ENCODE measurements at places on chromosomes 5 and 9.

GRCh38 chr5:15334551-15335266 is 165.3 kb upstream of the FBXL7 start:
- no peak for DNase-seq

DNA sequence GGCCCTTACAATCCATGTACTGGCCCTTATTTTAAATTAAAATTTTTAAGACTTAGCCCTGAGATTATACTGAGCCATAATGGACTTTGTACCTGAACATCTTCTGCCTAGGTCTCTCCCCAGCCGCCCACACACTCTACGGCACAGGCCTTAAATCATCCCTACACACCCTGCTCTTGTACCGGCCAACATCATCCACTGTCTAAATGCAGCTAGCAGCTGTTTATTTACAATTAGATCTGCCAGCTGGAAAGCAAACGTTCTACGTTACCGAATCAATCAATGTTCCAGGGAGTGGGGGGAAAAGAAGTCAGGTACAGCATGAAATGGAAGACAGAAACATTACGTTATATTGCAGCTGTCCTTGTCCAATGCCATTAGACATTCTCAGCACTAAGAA is 88.4 kb upstream of the GRAMD2B start:
- no peak for DNase-seq

DNA sequence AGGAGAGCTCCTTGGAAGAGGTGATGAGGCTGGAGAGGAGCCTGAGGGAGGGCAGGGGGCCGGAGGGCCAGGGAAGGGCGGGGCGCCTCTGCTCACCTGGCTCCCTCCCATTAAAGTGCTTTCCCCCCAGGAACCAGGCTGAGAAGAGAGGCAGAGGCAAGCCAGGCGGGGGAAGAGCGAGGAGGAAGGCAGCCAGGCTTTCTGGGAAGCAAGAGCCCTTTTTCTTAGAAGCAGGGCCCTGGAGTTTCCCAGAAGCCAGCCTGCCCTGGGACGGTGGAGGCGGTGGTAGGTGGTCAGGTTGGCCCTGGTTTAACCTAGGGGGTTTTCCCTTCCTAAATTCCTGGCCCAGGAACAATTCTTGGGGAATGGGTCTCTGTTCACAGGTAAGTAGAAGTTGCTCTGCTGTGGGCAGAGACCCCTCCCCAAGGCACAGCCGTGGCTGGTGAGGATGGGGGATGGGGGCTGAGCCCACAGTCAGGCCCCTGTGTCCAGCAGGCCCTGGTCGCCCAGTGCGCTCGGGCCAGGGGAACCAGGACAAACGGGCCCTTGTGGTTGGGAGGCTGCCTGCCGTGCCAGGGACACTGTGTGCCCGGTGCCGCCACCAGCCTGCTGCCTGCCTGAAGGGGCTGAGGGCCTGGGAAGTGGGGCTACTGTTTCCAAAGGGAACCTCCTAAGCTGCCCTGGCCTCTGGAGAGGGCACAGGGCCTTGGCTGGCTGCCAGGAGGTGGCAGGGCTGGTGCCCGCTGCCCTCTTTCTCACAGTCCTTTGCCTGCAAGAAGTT is 16.6 kb upstream of the RALGDS start:
- no peak for DNase-seq

DNA sequence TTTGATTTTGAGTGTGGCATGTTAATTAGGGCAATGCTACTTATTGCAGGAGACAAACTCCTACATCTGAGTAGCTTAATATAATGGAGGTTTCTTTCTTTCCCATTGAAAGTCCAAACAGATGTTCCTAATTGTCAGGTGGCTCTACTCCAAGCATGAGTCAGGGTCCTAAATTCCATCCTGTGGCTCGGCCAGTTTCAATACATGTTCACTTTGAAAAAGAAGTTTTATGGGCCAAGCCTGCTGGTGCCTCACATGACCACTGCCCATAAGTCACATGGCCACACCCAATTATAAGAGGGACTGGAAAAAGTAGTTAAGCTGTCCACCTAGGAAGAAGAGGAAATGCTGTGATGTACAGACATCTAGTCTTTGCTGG is 170.4 kb downstream of the ARRDC3 start:
- no peak for DNase-seq

- DNase-seq: no peak
Observed at GRCh38 chr9:124353811-124354274, 61.4 kb downstream of the PSMB7 start.

- DNase-seq: no peak
Observed at GRCh38 chr5:143061161-143061945, 291.2 kb downstream of the ARHGAP26 start.

DNA sequence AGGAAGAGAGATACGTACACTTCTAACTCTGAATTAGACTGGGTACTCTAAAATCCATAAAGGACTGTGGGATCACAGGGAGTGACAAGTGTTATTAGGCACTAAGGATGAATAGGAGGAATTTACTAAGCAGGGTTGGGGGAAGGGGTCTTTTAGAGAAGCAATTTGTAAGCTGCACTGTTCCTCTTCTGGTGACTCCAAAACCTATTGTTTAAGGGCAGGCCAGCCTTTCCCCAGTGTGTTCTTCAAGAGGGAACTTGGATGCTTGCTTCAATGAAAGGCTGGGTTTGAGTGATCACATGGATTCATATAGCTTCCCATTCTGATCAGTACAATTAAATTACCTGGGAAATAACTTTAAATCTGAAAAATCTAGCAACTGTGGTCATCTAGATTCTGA is 71.8 kb downstream of the STX17 start:
- no peak for DNase-seq

DNA sequence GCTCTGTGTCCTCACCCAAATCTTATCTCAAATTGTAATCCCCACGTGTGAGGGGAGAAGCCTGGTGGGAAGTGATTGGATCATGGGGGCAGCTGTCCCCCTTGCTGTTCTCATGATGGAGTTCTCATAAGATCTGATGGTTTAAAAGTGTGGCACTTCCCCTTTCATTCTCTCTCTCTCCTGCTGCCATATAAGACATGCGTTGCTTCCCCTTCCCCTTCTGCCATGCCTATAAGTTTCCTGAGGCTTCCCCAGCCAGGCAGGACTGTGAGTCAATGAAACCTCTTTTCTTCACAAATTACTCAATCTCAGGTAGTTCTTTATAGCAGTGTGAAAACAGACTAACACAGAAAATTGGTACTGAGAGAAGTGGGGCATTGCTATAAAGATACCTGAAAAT is 107.7 kb downstream of the DMAC1 start:
- no peak for DNase-seq

GRCh38 chr5:133363807-133364587 is 248.3 kb downstream of the FSTL4 start:
- no peak for DNase-seq

DNA sequence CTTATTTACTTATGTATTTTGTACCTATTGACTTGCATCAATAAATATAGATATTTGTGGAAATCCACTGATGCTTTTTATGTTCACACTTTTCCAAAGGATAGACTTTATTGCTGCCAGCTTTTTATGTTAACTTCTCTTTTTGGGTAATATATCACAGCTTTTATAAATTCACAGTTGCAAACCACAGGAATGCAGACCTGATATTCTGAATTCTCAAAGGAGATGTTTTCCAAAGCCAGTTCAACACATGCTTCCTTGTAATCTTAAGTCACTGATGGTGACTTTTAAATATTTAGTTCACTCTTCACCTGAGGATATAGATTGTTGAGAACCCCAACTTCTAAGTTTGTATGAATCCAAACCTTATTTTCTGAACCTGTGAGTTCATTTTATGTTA is 223.4 kb upstream of the PRR16 start:
- DNase-seq: no peak

DNA sequence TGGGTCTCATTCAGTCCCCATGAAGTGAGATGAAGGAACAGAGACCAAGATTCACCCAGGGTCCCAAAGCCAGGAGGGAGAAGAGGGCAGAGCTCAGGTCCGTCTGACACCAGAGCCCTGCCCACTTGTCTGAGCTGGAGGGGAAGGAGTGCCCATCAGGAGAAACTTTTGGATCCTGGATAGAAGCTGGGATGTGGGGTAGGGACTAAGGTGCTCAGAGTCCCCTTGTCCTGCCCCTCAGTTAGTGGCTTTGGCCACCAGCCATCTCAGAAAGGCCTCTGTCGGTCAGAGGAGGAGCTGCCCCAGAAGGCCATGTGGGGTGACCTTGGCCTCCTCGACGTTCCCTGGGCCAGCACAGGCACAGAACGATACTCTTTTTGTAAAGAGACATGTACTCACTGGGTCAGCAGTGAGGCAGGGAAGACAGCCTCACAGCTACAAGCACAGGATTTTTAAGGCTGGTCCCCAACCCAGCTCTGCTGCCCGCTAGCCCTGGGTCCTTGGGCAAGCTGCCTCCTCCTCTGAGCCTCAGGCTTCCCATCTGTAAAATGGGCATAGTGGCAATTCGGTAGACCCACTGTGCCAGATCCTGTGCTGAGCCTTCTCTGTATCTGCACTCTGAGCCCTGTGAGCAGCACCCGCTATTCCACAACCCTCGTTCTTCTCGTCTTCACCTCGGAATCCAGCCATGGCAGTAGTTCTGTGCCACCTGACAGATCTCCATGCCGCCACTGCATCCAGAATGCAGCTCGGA is 49.4 kb downstream of the C9orf50 start:
- DNase-seq: no peak

GRCh38 chr5:179804555-179804947 is 2.1 kb downstream of the MGAT4B start:
- DNase-seq: no peak

DNA sequence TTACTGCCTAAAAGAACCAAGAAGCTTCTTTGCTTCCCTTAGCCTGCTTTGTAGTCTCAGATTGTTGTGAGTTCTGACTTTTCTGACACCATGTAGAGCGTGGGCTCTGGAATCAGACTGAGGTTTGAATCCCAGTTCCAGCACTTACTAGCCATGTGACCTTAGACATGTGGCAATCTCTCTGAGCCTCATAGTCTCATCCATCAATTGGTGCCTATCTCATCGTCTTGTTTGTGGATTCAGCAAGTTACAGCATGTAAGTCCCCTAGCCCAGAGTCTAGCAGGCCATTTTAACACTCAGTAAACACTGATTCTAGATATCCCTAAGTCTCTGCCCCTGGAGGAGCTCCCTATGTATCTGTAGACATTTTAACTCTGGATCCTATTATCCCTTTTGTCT is 94.7 kb downstream of the ANGPTL2 start:
- DNase-seq: no peak

DNA sequence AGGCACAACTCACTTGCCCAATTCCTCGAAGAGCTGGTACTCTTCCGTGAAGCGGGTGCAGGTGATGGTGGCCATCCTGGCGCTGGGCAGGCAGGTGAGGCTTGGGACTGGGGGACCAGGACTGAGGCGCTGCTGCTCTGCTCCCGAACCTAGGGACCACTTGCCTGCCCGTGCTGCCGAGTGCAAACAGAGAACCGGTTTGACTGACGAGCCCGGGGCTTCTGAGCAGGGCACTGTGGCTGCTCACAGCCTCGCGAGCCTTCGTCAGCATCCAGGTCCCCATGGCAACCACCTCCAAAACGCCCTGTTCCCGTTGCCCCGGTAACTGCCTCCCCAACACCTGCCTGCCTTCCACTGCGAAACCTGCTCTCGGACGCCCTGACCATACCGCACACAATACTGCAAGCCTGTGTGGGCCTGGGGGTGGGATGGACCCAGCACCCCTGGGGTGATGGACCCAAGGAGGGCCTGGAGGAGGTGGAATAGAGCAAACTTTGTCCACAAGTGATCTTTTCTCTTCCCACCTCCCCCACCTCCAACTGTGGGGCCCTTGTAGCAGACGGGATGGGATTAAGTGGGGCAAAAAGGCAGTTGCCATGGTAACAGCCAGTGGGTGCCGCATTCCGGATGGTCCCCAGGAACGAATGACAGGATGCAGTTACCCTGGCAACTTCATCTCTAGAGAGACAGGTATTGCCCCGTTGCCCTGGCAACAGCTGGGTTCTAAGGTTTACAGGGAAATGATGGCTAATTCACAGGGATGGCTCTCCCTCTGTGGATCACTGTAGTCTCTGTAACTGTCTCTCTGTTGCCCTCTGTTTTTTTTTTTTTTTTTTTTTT is at the start of gene CAMK2A:
Gene CAMK2A (minus strand): TSS at position 223 of the 840 bp plus-strand sequence. CDS start 148 bp downstream, at position 75.
- no peak for DNase-seq

DNA sequence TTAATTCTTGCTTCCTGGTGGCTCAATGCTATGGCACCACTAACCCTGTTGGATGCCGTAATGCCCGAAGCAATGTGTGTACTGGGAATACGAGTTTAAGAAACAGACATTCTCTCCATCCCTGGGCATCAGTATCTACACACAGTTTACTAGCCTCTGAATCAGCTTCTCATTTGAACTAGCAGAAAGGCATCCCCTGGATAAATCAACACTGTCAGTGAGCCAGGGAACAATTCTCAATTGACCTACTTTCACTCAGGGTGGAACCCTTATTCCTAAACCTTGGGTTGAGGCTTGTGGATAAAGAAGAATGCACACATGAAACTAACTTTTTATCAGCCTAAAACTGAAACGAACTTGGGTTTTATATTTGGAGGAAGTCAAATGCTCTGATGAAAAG is 331.0 kb downstream of the GADD45G start:
- DNase-seq: no peak

- DNase-seq: no peak
Observed at GRCh38 chr5:109859537-109859936, 169.8 kb downstream of the MAN2A1 start.

DNA sequence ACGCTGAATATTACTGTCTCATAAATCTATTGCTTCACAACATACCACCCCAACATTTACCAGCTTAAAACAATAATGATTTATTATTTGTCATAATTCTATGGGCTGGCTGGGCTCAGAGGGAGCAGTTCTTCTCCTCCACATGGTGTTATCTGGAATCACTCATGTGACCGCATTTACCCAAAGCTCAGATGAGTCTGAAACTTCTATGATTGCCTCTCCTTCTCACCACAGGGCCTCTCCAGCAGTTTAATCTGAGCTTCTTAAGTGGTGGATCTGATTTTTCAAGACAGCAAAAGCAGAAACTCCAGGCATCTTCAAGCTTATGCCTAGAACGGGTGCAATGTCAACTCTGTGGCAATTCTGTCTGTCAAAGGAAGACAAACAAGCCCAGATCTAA is 210.3 kb upstream of the ADRA1B start:
- no peak for DNase-seq

DNA sequence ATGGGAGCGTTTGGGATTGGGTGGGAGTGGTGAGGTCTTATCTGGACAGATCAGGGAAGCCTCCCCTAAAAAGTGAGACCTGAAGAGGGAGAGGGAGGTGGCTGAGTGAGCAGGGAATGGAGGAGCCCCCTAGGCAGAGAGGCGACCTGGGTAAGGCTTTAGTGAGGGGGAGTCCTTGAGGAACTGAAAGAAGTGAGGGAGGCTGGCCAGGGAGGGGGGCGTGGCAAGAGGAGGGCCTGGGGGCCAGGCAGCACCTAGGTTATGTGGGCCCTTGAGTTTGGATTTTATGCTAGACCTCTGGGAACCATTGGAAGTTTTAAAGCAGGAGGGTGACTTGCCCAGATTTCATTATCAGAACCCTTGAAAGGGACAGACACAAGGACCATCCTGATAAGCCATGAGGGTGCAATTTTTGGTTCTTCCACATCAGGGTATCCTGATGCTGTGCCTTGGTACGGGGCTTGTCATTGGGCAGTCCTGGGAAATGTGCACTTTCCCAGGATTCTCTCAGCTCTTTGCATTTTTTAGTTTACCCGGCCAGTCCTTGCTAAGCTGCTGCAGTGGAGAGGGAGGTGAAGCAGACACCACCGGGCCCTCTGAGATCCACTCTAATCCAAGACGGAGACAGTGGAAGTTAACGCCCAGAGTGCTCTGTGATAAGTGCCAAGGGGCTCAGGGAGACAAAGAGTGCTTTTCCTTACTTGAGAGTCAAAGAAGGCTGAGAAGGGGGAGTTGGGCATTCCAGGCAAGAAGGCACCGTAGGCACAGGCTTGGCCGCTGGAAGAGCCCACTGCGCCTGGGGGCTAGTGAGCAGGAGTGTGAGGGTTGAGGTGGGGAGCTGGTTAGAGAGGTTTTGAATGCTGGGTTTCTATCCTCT is 16.1 kb downstream of the GSN start:
- no peak for DNase-seq

GRCh38 chr9:110578575-110579033 is 937 bp downstream of the SVEP1 start:
- DNase-seq: no peak

Measured in CD4-positive, alpha-beta T cell treated with Interleukin-6 for 4 hours (primary cell).